ENCODE measurements at places on chromosomes 3 and 15.

DNA sequence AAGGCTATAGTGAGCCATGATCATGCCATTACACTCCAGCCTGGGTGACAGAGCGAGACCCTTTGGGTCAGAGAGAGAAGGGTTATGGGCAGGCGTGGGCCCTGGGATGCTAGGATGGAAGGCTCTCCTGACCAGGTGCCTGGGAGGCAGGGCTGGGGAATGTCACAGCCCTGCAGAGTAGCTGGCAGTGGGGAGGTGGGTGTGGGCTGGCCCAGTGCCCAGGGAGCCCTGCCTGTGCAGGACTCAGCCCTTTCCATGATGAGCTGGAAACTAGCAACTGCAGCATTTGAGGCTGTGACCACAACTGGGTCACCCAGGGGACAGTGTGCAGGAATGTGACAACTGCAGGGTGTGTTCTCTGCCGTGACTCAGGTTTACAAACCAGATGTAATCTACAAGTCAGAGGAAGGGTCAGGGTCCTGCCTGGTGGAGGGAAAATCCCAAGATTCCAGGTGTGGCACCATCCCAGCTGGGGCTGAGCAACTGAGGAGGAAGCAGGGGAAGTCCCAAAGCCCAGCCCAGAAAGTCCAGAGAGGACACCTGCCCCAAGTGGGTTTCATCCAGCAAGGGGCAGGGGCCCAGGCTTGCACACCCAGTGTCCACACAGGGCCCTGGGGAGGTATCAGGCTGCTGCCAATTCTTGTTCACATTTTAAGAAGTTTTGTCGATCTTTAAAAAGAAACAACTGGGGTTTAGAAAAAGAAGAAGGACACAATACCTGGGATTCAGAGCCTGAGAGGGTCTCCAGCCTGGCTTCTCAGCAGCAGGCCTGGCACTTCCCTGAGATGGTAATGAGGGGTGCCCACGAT is 45.5 kb downstream of the SLC28A1 start:
- DNase-seq: no peak

DNA sequence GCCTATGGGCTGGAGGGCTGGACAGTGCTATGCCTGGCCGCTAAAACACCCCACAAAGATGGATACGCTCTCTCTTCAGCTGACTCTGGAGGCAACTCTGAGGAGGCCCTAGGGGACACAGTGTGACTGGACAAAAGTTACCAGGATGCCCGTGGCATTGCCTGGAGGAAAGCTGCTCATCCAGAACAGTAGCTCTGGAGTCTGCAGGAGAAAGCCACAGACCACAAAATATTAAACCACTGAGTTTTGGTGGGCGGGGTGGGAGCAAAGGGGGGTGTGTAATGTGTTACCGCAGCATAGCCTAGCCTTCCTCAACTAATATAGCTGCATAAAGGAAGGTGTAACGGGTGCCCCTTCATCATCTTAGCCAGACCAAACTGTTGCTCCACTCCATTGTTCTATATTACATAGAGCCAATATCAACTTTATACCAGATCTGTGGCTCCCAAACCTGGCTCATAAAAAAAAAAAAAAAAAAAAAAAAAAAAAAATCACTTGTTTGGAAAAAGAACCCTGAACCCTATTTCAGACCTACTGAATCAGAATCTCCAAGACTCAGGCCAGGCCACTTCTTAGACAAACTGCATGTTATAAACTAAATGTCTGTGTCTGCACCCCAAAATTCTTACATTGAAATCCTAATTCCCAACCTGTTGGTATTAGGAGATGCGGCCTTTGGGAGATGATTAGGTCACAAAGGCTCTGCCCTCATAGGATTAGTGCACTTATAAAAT is 132.6 kb downstream of the TNIK start:
- no peak for DNase-seq

DNA sequence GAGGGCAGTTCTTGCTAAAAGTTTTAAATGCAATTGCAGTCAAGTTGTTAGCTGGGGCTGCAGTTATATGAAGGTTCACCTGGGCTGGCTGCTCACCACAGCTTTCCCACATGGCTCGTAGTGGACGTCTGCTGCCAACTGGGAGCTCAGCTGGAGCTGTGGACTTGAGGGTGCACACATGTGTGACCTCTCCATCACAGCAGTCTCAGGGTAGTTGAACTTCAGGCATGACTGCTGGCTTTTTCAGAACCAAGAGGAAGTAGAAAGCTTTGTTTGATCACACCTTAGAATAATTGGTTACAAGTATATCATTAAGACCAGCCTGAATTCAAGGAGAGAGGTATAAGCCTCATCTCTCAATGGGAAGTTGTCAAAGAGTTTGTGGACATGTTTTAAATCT is 74.1 kb downstream of the CHL1 start:
- DNase-seq: no peak

DNA sequence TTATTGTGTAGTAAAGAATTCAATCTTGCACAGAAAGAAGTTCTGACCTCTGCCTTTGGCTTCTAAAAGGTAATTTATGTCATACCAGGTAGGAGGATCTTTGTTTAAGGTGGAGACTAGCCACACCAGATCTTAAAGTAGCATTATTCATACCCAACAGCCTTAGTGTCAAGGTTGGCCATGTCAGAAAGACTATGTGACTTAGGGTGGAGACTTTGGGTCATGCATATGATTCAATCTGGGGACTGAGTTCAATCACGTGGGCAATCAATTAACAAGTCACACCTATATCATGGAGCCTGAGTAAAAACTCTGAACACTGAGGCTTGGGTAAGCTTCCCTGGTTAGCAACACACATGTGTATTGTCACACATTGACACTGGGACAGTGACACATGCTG is 28.5 kb upstream of the ENTPD3 start:
- DNase-seq: no peak

DNA sequence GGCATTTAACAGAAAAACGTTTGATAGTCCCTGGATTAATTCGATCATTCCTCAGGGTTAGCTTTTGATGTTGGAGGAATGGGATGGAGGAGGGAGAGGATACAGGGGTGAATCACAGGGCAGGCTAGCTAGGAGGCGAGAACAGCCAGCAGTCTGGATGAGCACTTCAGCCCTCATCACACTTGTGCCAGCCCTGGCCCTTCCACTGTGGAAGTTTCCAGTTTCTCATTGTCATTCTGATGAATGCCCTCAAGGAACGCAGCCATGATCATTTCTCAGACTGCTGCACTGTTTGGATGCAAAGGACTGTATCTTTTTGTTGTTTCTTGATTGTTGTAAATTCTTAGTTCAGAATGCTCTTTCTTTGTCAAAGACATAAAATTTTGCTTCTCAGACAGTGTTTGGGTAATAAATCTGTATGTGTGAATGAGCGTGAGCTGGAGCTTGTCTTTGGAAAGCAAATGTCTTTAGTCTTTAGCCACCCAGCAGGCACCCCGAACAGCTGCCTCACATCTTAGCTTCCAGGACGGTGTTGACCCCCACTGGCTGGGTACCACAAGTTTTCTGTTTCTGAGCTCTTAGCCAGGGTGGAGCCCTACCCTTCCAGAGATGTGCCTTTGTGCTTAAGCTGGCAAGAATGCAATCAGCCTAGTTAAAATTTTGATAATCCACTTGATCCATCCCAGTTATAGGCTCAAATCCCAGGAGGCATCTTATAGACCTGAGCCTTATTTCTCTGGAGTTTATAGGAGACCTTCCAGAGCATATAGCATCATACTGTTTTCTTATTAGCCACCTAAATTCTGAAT is 121.1 kb downstream of the PDCD6IP start:
- no peak for DNase-seq

- no peak for DNase-seq
Measured at GRCh38 chr15:85314633-85315032, 65.8 kb upstream of the AKAP13 start.

DNA sequence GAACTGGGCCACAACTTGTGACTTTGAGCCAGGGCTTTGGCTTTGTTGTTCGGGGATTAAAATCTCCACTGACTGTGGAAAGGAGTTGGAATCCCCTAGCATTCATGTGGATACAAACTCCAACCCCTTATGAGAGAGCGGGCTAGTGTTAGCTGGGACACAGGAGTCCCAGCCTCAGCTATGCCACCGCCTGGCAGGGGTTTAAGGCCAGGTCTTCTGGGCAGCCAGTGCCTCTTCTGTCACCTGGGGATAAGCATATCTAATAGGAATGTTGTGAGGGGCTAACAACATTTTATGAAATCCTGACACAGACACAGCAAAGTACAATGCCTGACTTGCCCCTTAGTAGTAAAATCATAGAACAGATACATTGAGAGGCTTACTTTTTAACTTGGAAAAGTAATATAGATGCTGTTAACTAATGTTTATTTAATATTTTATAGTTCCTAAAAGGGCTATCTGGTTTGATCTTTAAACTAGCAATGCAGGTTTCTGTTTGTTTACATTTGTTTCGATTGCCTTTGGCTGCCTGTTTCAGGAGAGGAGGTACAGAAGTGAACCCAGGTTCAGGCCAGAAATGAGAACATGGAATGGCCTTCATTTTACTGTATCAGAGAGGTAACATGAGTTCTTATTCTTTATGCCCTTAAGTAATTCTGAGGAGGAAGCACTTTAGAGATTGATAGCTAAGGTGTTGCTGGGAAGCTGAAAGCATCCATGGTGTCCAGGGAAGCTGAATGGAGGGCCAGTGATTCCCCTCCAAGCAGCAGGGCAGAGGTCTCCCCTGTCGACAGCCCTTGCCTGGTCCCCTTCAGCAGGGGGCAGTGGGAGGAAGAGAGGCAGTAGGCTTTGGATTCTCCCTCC is 8.7 kb downstream of the GPR160 start:
- no peak for DNase-seq

DNA sequence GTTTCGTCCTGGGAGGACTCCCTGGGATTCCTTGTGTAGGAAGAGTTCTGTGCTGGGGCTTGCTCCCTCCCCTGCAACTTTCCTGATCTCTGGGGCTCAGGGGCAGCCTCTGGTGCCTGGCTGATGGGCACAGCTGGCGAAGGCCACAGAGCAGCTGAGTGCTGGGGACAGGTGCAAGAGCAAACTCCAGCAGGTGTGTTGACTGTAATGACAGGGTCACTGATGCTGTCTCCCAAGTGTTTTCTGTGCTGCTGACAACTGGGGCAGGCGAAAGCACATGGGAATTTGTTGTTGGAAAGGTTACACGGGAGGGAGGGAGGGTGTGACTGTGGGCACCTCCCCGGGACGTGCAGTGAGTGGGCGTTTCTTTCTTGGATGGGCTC is 21.6 kb downstream of the CPN2 start:
- no peak for DNase-seq

- no peak for DNase-seq
Measured at GRCh38 chr15:68014219-68014618, 39.9 kb upstream of the PIAS1 start.

DNA sequence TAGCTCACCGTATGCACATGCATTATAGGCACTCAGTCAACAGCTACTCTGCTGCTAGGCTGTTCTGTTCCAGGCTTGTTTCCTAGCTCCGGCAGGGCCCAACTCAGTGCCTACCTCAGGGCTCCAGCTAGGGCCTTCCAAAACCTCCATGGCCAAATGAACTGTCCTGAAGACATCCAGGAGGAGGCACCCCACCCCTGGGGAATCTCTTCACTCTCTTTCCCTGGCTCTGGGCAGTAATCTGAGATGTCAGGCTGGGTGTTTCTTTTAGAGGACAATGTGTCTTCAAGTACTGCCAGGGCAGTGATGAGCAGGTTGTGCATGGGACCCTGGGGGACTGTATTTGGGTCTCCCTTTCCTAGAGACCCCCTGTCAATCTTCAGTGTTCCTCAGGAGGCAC is 38.3 kb upstream of the TPM1 start:
- no peak for DNase-seq
